ENCODE measurements at places on chromosomes 1 and 21. TPM values are rescaled to one million over a fixed set of nuclear protein-coding genes. Genes with fewer than 3 reads are reported as not detected.
A peak's percentile ranks its signal among the peaks of the same experiment; 100 is the strongest.

FCAMR gene
- not detected for total RNA-seq

LRRC71 gene
- 0.16 TPM for total RNA-seq

BARHL2 gene
- total RNA-seq: not detected

HPDL gene
- total RNA-seq: 0.62 TPM

AGMAT gene
- total RNA-seq: 0.47 TPM

SLAMF6 gene
- not detected for total RNA-seq

C1orf87 gene
- 0.31 TPM for total RNA-seq

FCRLA gene
- not detected for total RNA-seq

DNA sequence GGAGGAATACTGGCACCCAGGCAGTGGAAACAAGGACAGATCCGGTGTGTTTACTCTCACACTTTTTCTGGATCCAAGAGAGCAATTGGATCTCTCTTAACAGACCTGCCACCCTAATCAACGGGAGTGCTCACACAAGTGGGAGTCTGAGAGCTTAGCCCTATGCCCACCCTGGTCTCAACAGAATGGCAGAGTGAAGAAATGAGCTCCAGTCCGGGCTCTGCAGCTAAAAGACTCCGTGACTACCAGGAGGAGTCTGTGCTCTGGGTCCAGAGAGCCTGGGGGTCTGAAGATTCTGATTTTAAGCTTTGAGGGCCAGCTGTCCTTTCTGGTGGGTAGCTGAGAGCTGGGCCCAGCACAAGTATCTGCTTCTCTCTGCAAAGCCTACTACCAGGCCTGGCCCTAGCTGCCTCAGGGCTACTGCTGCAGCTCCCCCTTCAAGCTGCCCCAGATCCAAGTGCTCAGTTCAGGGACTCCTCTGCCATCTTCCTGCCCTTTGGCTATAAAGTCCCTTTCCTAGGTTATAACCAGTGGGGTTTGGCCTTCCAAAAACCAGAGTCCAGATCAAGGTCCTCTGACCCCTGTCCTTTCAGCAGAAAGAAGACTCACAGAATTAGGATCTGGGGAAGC, 3.9 kb downstream of the S100A9 start:
- no peak for DNase-seq

GRCh38 chr1:3312898-3313575, 141.4 kb upstream of the ARHGEF16 start:
- peak; percentile 59 for DNase-seq

DNA sequence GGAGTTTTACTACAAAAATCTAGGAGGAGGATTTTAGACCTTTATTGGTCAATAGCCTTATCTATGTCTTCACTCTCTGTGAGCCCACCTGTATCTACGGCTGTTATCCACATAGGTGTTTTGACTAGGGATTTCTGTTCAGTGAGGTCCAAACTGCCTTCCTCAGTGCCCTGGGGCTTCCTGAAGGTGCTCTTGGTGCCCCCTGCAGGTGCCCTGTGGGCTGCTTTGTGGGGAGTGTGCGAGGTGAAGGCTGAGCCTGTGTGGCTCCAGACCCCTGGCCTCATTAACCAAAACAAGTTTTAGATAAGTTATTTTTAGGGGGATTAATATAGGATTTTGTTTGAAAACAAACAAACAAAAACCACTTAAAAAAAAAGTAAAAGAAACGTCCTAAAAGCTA, 122.5 kb downstream of the KIF26B start:
- no peak for DNase-seq

- no peak for DNase-seq
These were observed 58.4 kb downstream of the NFIA start for GRCh38 chr1:61140778-61141177.

- DNase-seq: no peak
These were observed 114.6 kb downstream of the LIPI start for GRCh38 chr21:14096172-14096571.

DNA sequence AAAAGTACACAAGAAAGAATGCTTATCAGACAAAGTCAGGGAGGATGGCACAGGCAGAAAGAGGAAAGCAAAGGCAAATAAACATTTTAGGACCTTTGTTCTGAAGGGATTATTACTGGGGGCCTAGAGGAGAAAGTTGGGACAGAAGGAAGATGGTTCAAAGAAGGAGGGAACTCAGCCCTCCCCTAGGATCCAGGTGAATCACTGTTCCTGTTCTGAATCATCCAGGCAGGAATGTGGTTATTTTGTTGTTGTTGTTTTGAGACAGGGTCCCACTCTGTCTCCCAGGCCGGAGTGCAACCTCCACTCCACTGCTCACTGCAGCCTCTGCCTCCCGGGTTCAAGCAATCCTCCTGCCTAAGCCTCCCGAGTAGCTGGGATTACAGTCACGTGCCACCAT, 38.5 kb upstream of the PSEN2 start:
- no peak for DNase-seq

- DNase-seq: peak; percentile 41
These were observed 206.8 kb downstream of the ST6GALNAC3 start for GRCh38 chr1:76281306-76281705.

DNA sequence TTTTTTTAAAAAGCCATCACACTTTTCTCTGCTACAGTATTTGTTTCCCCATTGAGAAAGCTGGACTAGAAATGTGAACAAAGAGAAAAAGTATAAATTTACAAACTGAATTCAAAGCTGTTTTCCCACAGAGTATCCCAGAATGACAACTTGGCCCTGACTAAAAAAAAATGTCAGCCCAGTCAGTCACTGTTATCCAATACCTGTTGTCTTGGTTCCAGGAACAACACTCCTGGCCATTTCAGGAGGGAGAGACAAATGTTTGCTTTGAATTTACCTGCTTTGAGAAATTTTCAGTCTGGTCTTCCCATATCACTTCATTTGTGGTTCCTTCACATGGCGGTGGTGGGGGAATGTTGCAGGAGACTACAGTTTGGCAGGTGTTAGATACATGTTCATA, 46.2 kb downstream of the COLGALT2 start:
- DNase-seq: no peak

- no peak for DNase-seq
These were observed 112.3 kb upstream of the TRABD2B start for GRCh38 chr1:48109390-48110013.

Data from occipital lobe (tissue), 3 donors.